ENCODE measurements at places on chromosomes 6 and 20.
A peak's percentile ranks its signal among the peaks of the same experiment; 100 is the strongest.

DNA sequence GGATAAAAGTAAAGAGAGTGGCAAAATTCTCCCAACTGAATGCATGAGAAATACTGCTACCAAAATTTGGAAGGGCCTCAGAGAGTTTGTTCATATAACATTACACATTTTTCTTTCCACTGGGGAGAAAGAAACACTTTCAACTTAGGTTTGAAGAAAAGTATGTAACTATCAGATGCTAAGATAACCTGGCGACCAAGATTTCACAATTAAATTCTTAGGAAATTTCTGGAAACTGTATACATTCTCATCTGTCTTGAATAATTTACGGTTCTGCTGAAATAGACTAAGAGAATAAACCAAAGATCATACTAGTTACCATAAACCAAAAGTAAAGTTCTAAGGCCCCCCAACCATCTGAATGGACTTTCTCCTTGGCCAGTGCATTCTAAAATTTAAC, 413.0 kb upstream of the RUNX2 start:
- DNase-seq, result no peak

DNA sequence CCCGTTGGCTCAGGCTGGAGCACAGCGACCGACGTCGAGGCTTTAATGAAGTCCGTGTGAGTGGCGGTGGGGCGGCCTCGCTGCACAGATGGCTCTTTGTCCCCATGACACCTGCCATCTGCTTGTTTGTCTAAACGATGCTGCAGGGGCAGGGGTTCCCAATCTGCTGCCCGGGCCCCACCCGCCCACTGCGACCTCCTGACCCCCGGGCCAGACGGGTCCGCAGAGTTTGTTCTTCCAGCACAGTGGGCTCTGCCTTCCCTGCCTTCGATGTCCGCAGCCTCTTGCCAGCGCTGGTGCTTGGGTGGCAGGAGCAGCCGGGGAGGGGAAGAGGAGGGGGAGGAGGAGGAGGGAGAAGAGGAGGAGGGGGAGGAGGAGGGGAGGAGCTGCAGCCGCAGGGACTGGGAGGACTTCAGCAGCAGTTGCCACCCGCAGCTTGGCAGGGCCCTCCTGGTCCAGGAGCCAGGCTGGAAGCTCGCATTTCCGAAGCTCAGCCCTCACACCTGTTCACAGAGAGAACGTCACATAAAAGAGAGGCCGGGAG, 210.0 kb downstream of the DLL1 start:
- no peak for DNase-seq

DNA sequence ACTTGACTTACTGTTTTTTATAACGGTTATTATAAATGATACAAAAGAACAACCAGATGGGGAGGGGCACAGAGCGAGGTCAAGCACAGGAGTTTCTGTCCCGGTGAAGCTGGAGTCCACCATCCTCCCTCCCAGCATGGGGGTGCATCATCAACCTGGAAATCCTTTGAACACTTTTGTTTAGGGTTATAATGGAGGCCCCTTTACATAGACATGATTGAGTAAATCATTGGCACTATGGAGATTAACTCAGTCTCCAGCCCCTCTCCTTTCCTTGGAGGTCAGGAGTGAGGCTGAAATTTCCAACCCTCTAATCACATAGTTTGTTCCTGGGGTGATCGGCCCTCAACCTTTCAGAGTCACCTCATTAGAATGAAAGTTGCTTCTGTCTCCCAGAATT, 71.8 kb upstream of the ANKEF1 start:
- no peak for DNase-seq

DNA sequence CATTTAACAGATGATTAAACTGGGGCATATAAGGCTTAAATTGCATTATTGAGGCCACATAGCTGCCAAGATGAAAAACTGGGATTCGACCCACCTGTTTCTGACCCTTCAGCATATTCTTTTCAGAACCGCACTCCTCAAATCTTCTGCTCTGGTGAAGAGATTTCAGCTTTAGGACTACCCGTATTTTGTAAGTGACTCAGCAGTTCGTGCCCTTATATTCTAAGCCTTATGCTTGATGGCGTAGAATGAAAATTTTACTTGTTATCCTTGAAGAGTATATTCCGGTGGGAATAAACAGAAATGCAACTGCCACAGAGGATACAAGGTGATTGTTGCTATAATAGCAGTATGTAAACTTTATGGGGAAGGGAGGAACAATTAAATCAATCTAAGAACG, 657.1 kb downstream of the DOK5 start:
- DNase-seq, result no peak

DNA sequence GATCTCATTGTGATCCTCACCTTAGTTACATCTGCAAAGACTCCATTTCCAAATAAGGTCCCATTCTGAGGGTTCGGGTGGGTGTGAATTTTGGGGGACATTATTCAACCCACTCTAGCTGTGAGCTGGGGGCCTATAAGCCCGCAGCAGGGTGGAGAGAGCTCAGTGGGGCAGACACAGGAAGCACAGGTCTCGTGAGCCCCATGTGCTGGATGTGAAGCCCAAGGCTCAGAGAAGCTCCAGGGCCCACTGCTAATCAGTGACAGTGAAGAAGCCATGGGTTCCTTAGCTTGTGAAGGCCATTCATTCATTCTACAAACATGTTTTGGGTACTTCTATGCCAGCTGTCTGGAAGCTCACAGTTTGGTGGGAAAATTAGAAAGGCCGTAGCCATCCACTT, 47.5 kb downstream of the CHMP4B start:
- no peak for DNase-seq

GRCh38 chr20:36216314-36217025, 19.8 kb upstream of the AAR2 start:
- no peak for DNase-seq

GRCh38 chr6:149903938-149904611, 6.2 kb upstream of the RAET1E start:
- DNase-seq, result no peak

DNA sequence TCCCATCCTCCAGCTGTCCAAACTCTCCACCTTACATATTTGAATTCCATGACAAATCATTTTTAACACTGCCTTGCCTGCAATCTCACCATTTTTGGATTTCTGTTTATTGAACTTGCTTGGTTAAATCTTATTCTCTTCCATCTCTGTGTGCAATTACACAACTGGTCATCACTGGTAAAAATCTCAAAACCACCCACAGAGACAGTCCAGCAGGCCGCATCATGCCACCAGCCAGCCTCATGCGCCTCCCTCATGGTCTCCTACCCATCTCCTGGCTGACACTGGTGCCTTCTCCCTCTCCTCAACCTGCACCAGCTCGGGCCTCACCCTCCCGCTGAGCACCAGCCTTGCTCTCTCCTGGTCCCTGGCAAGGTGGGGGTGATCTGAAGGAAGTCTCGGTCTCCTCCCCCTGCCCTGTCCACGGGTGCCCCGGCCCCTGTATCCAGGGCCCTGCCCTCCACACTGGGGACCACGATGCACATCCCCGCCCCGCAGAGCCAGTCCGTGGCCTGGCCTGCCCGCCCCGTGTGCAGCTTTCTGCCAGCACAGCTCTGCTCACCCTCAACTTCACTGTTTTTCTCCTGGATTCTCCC, 92.0 kb downstream of the THBS2 start:
- DNase-seq, result peak; percentile 15

GRCh38 chr6:10522929-10523573, 1.9 kb downstream of the GCNT2 start:
- no peak for DNase-seq

- no peak for DNase-seq
Measured at GRCh38 chr6:159577564-159577963, 115.5 kb downstream of the SOD2 start.

GRCh38 chr6:41375598-41376151, 40.3 kb downstream of the NCR2 start:
- DNase-seq, result no peak

GRCh38 chr6:118896339-118897136, 2.6 kb downstream of the ASF1A start:
- peak; percentile 49 for DNase-seq

DNA sequence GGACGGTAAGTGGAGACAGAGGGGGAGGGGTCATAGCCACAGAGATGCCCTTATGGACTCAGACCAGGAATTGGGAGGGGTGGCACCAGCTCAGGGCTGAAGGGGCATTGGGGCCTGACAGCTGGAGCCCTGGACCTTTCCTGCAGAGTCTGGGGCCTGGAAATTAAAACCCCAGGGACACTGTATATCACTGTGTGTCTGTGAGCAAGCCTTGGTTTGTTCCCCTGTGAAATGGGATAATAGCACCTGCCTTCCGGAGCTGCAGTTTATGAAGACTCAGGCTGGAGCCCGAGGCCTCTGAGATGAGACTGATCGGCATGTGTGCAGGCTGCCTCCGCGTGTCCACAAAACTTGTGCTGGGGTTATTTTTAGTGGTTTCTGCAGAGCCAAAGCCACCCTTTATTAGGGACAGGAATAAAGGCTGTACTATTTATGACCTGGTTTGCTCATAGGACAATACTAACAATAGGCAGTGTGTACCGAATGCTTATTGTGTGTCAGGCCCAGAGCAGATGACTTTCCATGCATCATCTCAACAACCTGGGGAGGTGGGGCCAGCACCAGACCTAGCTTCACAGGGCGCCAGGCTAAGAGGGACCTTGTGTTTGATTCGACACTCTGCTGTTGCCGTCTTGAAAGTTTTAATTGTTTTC, 22.6 kb downstream of the MYH7B start:
- DNase-seq, result no peak

DNA sequence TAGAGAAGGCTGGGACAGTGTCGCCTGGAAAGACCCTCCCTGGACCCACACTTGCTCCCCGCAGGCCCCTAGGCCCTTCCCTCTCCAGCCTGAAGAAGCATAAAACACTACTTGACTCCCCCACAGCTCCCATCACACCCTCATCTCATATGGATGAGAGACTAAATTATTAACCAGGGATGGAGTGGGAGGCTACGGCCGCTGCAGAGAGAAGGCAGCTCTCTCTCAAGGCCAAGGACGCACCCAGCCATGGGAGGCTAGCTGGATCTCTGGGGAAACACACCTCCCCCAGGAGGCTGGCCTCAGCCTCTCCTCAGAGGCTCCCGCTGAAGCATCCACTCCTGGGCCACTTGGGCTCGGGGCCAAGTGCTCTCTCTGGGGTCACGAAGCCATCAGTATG, 102.5 kb downstream of the GRM4 start:
- DNase-seq, result no peak

GRCh38 chr20:40763646-40764295, 74.7 kb upstream of the MAFB start:
- DNase-seq, result peak; percentile 90

DNA sequence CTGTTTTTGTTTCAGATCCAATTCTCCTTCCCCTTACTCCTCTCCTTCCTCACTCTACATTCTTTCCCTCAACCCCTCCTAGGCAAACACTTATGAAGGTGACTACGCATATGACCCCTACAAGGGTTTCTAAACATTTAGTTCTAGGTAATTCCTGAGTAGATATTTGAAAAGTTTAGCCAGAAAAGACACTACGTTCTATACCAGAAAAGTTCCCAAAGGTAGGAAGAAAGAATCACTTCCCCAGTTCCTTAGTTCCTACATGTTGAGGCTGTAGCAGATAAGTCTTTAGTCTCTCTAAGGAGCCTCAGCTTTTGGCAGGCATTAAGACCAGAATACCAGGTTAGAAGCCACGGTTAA, 11.6 kb downstream of the POU3F2 start:
- no peak for DNase-seq

- DNase-seq, result no peak
Measured at GRCh38 chr6:129292836-129293235, 409.9 kb downstream of the LAMA2 start.

DNA sequence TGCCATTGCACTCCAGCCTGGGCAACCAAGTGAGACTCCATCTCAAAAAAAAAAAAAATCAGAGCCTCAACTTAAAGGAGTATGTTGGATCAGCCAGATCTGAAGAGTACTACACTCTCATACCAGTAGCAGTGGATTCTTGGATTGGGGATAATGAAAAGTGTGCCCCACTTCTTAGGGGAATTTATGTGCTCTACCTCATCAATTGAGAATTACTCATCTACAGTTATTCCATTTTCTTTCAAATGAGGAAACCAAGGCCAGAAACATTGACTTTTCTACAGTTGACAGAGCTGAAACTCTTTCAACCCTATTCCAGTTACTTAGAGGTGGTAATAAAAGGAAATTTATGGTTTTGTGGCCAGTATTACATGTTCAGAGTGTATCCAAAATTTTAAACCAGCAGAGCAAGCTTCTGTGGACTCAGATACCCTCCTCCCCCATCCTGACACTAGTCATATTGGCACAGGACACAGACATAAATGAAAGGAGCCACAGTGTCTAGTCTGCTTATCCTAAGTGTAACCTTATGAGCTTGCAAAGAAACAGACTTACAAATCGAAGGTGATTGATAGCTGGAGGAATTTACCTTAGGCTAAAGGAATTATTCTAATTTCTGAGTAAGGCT, 51.2 kb downstream of the ORC3 start:
- DNase-seq, result no peak

DNA sequence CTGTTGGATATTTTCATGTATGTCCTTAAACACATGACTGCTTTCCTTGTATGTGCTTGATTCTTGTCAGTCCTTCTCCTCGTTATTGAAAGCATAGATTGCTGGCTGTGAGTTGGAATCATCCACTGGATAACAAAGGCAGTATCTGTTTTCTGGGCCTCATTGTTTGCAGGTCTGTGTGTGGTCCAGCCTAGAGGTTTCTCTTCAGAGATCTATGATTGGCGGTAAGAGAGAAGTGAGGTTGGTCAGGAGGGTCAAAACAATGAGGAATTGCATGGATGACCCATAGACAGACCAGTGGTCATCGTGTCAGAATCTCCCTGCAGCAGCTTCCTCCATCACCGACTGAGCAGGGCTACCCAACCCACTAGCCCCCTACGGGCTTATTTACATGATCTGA, 915.0 kb downstream of the KIF16B start:
- DNase-seq, result no peak

- DNase-seq, result peak; percentile 52
Measured at GRCh38 chr6:32415521-32416019, 8.6 kb upstream of the BTNL2 start.

GRCh38 chr20:49832632-49833327, 20.2 kb downstream of the SLC9A8 start:
- peak; percentile 58 for DNase-seq

GRCh38 chr6:96522465-96523009, 931 bp downstream of the UFL1 start:
- DNase-seq, result peak; percentile 11

- no peak for DNase-seq
Measured at GRCh38 chr6:137806914-137807682, 60.0 kb upstream of the TNFAIP3 start.

- DNase-seq, result no peak
Measured at GRCh38 chr20:38863024-38863851, 57.7 kb downstream of the PPP1R16B start.

DNA sequence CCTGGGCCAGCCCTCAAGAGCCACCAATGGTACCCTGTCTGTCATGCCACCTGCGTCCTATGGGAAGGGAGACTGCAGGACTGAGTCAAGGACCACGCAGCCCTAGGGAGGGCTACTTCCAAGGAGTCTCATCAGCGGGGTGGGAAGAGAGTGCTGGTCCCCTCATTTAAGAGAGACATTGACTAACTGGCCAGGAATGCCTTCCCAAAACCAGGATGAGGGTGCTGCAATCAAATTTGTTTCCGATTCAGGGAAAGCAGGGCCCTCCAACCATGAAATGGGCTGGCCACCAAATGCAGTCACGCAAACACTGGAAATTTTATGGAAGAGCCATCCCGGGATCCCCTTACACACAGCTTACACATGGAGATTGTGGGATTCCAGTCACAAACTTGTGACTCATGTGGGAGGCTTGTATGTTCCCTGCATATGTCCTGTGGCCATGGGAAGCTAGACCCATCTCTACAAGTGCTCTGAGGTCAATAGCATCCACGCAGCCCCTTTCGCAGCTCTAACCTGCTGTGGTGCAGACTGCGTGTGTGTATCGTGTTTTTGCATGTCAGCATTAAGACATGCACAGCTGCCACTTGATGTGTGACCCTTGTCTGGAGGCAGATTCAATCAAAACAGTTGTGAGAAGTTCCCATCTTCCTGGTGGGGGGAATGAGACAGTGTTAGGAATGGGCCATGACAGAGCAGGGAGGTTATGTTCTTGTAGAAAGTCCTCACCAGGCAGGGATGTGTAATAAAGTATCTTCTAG, 53.0 kb upstream of the CST7 start:
- no peak for DNase-seq
